ENCODE measurements at places on chromosomes 1 and 21. TPM values are rescaled to one million over a fixed set of nuclear protein-coding genes. Genes with fewer than 3 reads are reported as not detected.
A peak's percentile ranks its signal among the peaks of the same experiment; 100 is the strongest.

DNA sequence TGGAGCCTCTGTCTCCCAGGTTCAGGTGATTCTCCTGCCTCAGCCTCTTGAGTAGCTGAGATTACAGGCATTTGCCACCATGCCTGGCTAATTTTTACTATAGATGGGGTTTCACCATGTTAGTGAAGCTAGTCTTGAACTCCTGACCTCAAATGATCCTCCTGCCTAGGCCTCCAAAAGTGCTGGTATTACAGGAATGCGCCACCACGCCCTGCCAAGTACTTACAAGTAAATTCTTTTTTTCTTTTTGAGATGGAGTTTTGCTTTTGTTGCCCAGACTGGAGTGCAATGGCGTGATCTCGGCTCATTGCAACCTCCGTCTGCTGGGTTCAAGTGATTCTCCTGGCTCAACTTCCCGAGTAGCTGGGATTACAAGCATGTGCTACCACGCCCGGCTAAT is 42.5 kb downstream of the RPRD2 start:
- no peak for DNase-seq

- DNase-seq, result no peak
These were observed 133.4 kb downstream of the PLPPR5 start for GRCh38 chr1:98870959-98871903.

DNA sequence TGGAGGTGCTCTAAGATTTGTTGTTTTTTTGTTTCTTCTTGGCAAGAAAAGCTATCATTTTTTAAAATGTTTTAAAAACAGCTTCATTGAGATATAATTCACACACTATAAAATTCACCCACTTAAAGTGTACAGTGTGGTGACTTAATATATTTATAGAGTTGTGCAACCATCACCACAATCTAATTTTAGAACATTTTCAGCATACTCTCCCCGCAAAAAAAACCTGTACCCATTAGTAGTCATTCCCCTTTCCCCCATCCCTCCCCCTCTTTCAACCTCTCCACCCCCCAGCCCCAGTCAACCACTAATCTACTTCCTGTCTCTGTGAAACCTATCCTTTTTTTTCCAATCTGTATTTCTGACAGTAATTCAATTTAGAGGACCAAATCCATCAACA is 30.6 kb downstream of the ZC3H11B start:
- no peak for DNase-seq

DNA sequence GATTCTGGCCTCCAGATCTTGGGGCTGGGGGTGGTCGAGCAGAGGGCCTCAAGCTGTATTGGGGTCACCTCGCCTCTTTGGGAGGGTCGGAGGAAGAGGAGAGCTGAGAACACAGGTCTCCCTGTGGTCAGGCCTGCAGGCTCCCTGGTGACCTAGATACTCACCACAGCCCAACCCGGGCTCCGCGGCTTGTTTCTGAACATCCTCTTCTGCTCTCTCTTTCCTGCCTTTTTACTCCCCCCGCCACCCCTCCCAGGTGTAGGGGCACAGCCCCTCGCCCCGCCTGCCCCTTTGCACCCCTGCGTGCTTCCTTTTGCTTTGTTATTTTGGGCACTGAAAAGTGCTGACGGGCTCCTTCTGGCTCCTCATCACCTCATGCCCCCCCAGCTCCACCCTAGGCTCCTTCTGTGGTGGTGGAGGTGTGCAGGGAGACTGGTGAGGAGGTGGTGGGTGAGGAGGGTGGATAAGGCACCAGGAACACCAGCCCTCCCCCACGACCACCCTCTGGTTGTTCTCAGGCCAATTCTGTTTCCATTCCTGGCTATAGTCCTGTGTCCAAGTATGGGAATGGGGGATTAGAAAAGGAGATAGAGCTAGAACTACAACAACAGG is 10.6 kb upstream of the LINGO4 start:
- DNase-seq, result no peak

DNA sequence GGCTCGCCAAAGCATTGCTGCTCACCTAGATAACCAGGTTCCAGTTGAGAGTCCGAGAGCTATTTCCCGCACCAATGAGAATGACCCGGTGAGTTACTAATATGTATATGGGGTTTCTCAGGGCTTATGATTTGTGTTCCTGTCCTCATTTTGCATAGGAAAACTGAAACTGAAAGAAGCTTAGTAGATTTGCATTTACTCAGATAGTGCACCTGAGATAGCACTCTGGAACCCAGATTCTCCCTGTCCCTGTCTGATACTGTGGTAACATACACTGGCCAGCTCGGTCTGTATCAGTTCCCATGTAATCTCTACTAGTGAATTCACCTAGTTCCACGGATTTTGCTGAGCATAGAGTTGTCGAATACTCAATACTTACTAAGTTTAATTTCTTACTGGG is 28.1 kb downstream of the DAP3 start:
- DNase-seq, result no peak

GRCh38 chr1:53495633-53496345 is 36.6 kb downstream of the DMRTB1 start:
- no peak for DNase-seq

DNA sequence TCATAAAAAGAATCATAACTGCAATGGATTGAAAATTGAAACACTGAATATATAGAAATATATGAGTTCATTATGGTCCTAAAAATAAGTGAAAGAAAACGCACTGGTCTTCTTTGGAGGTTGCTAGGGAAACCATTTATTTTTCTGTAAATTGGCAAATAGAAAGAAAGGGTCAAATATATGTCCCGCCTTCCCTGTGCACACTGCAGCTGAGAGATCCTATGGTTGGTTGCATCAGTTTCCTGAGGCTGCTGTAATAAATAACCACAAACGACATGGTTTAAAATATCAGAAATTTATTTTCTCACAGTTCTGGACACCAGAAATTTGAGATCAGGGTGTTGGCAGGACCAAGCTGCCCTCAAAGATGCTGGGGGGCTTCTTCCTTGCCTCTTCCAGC is 35.0 kb downstream of the CA6 start:
- DNase-seq, result no peak

DNA sequence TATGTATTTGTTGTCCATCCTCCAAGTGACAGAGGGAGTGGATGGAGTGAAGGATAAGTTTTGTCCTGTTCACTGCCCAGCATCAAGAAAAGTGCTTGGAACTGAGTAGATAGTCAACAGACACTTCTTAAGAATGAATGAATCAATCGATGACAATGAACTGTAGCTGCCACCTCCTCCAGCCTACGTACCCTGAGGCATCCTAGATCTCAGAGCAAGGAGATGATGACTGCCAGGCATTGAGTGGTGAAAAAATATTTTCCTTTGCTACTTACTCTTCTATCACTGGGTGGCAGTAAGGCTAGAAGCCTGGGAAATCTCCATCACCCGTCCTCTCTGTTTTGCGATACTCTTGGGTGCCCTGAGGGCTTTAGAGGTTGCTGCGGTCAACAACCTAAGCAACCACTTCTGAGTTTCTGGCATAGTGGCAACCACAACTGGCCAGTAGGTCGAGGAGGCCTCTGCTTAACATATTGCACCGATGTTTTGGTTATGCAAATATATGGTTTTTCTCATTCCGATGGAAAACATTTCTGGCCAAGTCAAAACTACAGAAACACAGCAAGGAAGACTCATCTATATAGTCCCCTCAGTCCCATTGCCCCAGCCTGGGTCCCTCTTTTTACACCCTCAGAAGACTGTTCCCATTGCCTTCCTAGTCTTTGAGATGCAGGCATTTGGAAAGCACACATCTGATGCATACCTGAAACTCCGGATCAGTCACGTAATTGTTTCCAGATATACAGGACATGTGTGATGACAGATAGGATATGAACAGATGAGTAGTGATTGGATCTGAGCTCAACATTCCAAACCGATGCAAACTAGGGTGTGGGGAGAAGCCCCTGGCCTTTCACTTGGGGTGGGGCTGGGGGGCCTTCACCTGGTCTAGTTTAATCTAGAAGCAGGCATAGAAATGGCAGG is 136.8 kb downstream of the RUNX1 start:
- no peak for DNase-seq

GRCh38 chr1:64631346-64632034 is 113.4 kb upstream of the RAVER2 start:
- no peak for DNase-seq

GRCh38 chr1:178192686-178193085 is 98.8 kb downstream of the RASAL2 start:
- peak; percentile 95 for DNase-seq

DNA sequence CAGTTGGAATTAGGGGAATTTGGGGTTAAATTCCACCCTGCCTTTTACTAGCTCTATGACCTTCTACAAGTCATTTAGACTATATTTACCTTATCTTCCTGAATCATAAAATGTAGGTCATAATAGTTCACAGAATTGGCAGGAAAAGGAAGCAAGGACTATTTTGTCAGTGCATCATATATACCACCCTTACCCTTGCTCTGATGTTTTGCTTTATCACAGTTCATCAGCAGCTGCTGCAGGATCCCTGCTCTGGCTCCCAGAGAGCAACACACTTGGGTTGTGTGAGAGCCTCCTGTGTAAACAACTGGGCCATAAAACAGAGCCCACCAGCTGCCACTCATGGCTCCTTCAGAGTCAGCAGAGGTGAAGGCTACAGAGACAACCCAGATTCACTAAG is 631.6 kb upstream of the CAMK1G start:
- peak; percentile 54 for DNase-seq

- no peak for DNase-seq
These were observed 4.5 kb upstream of the DHRS3 start for GRCh38 chr1:12622506-12622905.

- DNase-seq, result no peak
These were observed 96.4 kb upstream of the PPP2R5A start for GRCh38 chr1:212188599-212189351.

- DNase-seq, result no peak
These were observed 110.0 kb downstream of the SMYD3 start for GRCh38 chr1:246397046-246397445.

DNA sequence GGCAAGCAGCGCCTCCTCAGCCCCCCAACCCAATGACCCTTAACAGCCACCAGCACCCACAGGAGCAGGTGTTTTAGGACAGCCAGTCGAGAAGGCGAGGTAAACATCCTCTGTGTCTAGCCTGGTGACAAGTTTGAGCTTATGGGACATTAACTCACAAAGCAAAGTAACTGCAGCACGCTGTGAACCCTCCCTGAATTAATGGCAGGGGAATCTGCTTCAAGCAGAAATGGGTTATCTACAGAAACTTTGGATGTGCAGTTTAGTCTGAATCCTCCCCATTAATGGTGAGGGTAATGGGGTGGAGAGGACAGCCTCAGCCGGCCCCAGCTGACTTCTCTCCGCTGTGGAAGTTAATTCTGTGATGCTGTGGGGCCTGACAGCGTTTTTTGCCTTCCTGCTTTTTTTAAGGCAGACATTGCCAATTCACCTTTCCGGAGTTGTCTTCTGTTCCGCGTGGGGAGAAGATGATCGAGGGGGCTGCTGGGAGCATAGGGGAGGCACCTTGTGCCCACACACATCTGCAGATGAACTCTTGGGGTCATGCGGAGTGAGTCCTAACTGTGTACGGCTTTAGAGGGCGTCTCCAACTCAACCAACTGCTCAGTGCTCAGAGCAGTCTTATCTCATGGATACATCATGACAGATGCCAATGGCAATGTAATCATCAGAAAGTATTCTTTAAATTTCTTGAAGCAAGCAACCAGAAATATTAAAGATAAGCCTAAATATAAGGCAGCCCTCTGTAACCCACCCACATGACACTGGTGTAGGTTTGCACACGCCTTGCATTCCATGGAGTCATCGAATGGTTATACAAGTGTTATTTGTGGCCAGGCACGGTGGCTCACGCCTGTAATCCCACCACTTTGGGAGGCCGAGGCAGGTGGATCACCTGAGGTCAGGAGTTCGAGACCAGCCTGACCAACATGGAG is 41.0 kb downstream of the POFUT2 start:
- no peak for DNase-seq

- no peak for DNase-seq
These were observed 98.9 kb downstream of the KAZN start for GRCh38 chr1:14697353-14697752.

DNA sequence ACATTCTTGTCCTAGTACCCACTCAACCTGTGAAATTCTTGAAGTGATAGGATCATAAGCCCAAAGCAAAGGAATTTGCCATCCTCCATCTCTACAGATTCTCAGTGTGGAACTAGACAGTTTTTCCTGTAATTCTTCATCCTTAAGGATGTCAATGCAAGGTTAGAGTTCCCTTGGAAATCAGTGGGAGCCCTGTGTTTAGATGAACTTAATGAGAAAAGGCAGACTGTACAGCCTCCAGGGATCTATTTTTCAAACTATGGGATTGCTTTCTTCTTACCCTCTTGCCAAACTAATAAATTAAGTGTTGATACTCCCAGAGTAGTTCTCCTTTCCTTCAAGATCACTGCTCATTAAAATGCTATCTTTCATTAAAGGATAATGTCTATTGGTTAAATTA is 78.1 kb upstream of the OLFM3 start:
- DNase-seq, result no peak

DNA sequence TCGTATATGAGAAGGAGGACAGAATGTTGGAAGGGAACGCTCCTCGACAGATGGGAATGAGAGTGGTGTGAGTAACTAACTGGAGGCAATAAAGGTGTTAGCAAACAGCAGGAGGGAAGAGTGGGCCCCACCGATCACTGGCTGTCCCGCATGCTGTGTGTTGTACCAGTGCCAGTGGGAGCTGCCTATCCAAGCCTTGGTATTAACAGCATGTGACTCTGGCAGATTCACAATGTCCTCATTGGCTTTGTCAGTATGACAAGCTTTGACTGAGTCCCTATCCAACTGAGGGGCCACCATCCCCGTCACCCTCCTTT is 188.3 kb downstream of the NRIP1 start:
- DNase-seq, result no peak

- no peak for DNase-seq
These were observed 67.9 kb upstream of the GALNT2 start for GRCh38 chr1:229999004-229999670.

DNA sequence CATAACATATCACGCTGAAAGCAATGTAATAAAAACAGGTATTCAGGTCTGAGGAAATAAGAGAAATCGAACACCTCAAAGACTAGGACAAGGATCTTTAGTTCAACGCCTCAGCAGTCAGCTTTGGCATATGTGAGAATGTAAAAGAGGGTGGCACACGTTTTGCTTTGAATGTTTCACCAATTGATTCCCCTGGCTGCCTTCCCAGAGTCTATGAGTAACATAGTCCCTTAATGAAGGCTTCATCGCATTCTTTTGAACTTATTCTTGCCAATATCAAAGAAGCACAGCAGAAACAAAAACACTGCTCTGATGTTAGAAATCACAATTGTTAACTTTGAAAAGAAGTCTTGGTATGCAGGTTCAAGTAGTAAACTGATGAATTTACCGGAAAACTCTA is 764.8 kb downstream of the ADGRL2 start:
- DNase-seq, result peak; percentile 56

- peak; percentile 16 for DNase-seq
These were observed 42.0 kb downstream of the PCSK9 start for GRCh38 chr1:55081188-55081904.

The ITLN2 gene
- not detected for total RNA-seq

The AIM2 gene
- not detected for total RNA-seq

The ARHGEF11 gene
- total RNA-seq, result 28.2 TPM

The RSPO1 gene
- total RNA-seq, result not detected

The DRAXIN gene
- total RNA-seq, result 0.68 TPM

The IFI44L gene
- 2.8 TPM for total RNA-seq

The ROR1 gene
- total RNA-seq, result 28.5 TPM

The TTC39A gene
- 7.2 TPM for total RNA-seq

The RTCA gene
- total RNA-seq, result 35.1 TPM

The ATPAF1 gene
- total RNA-seq, result 20.8 TPM

The TTC34 gene
- 0.10 TPM for total RNA-seq
